ENCODE measurements at places on chromosomes 5 and 9.

DNA sequence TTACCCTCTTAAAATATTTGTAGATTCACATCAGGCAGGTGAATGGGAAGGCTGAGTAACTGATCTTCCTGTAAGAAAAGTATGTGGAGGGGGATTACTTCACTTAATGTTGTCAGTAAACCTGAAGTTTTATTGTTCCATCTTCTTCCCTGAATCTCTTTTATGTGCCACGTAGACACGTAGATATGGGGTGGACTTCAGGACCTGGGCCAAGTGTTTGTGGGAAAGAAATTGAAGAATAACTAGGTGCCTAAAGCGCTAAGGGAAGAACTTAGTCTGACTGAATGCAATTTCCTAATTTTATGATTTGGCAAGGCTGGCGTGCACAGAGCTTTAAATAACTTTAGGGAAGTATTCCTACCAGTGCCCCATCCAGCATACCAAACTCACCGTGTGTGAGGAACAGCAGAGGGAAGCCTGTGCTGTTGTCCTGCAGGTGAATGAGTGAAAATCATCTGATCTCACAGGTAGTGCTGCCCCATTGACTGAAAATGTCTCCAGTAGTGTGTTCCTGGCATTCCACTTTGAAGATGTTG, 323.4 kb downstream of the KDM4C start:
- no peak for DNase-seq

DNA sequence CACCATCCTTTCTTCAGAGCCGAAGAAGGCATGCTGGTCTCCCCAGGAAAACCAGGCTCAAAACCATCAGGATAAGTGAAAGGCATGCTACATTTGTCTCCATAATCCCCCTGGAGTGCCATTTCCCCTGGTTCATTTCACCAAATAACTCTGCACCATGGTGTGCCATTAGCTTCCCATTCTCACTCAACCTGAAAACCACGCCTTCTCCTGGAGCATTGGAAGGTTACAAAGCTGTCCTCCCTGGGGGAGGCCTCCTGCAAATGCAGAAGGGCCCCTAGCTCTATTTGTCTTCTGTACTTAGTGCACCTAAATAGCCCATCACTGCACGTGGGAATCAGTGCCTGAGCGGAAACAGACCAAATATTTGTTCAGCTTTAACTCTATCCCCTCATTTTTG, 90.2 kb upstream of the ICE1 start:
- DNase-seq: no peak

- DNase-seq: no peak
These were observed 566.6 kb downstream of the ZNF608 start for GRCh38 chr5:124179819-124180218.

DNA sequence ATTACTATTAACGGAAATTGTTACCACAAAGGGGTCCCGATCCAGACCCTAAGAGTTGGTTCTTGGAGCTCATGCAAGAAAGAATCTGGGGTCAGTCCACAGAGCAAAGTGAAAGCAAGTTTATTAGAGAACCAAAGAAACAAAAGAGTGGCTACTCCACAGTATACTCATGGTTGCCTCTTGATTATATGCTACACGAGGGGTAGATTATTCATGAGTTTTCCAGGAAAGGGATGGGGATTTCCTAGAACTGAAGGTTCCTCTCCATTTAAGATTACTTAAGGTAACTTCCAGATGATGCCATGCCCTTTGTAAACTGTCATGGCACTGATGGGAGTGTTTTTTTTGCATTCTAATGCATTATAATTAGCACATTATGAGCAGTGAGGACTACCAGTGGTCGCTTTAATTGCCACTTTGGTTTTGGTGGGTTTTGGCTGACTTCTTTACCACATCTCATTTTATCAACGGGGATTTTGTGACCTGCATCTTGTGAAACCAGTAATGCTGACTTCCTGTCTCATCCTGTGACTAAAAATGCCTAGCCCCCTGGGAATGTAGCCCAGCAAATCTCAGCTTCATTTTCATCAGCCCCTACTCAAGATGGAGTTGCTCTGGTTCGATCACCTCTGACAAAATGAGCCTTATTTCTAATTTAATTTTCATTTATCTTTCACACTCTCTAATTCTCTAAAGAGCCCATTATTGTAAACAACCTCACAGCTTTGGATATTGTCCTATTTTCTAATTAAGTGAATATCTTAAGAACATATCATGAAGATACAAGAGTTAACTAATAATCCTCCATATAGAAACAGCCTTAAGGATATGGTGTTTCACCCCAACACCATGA, 336.3 kb downstream of the RASEF start:
- DNase-seq: no peak

DNA sequence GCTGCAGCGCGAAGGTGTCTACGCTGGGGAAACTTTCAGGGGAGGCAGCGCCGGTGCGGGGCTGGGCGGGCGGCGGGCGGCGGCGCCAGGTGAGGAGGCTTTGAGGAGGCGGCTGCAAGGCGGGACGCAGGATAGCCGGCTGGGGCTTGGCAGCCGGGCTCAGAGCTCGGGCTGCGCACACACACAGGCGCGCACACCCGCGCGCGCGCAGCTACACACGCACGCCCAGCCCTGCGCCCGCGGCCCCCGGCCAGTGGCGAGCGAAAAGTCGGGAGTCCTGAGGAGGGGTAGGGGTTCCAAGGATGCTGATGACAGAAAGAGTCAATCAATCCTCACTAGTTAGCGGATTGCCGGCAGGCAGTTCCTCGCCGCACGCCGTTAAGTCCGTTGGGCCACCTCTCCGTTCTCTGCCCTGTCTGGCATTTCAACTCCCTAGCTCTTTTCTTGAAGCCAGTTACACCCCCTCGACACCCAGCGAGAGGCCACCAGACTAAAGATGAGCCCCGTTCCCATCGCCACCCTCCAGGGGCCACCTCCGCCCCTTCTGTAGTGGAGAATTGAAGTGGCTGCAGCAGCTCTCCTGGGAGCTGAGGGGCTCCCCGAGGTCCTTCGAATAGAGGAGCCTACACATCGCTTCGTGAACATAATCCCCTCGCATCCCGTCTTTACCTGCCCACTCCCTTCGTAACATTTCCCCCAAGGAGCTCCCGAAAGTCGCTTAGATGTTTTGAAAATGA, 1640.3 kb upstream of the C9orf72 start:
- no peak for DNase-seq

DNA sequence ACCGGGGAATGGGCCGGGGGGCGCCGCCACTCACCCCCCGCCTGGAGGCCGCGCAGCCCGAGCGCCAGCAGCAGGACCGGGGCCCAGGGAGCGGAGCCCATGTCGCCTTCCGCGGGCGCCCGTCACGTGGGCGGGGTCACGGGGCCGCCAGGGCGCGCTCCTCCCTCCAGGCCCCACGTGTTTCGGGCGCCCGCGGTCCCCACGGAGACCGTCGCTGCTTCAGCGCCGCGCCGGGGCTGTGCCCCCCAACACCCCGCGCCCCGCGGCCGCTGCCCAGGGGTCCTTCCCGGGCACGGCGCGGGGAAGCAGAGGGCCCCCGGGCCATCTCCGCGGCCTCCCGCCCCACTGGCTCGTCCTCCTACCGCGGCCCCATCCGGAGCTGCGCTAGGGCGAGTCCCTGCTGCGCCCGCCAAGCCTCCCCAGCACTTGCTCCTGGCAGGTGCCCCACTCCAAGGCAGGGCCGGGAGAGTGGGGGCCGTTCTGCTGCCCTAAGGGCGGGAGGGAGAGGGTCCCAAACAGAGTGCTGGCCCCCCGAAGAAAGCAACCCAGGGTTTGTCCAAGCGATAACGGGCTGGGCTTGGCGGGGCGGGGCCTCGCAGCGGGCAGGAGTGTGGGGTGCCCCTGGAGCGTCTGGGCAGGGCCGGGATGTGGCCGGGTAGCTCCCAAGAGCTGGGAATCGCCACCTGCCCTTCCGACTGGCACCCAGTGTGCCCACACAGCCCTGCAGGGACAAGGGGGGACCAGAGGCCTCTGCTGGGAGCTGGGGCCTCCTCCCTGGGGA, at the start of gene DPP7:
DPP7 (minus strand) TSS at position 121 of the 781 bp plus-strand sequence; CDS start at position 101, 20 bp downstream.
- DNase-seq: peak; percentile 83

- DNase-seq: no peak
These were observed 31.3 kb downstream of the ISOC1 start for GRCh38 chr5:129125819-129126218.

DNA sequence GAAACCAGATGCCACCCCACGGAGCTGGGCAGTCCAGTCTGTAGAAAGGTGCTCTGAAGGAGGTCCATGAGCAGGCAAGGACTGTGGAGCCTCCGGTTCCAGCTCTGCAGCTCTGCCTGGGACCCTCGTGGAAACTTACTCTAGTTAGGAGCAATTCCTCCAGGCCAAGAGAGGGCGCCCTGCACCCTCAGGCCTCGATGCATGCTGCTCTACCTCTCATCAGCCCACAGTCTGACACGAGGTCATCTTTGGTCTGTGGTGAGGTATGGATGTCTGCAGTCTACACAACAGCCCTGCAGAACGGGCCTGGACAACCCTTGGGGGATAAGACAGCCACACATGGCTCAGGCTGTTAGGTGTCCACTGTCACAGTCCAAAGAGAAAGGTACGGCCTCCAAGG, 50.6 kb upstream of the UBTD2 start:
- DNase-seq: no peak

DNA sequence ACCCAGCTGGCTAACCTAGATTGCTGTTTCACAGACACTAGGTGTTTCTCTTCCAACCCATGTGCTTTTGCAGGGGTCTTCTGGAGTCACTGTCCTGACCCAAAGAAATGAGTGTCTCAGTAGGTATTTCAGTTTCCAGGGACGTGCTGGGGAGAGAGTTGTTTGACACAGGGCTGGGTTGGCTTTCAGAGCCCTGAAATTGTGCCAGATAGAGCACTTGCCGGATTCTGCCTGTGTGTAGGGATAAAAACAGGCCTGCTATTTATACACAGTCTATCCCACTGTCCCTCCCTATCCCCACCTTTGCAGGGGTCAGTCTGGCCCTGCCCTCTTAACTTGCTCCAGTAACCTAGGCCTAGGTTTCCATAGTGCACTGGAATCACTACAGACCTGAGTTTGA, 957 bp upstream of the HBEGF start:
- DNase-seq: no peak

- no peak for DNase-seq
These were observed 177.5 kb upstream of the S1PR3 start for GRCh38 chr9:88813638-88814209.

DNA sequence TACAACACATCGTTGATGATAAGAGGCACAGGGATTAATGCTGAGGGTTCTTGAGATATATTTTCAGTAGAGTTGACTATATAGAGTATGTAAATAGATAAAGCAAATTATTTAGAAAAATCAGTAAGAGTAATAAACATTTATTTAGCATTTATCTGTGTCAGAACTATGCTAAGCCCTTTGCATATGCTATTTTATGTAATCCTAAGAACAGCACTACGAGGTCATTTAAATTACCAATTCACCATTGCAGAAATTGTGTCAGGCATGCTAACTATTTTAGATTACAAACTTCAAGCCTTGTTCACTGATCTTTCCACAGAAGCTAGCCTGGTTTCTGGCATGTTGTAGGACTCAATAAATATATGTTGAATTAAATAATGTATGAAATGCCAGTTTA, 20.4 kb upstream of the REEP2 start:
- no peak for DNase-seq

DNA sequence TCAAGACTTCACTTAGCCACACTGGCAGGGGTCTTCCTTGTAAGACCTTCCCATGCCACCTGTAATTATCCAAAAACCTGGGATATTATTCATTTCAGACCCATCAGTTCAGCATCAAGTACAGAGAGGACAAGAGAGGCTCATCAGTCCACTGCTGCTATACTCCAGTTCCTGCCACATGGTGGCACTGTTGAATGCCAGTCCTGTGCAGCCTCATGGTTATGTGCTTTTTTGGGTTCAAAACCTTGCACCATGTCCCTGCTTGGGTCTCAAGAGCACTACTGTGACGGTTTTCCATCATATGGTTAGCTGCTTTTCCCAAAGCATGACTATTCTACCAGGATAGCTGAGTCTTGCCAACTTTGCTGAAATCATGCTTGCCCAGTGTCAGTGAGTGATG, 8.5 kb downstream of the PTGS1 start:
- DNase-seq: no peak

- no peak for DNase-seq
These were observed 72.3 kb downstream of the PRRT1B start for GRCh38 chr9:131617611-131618010.

DNA sequence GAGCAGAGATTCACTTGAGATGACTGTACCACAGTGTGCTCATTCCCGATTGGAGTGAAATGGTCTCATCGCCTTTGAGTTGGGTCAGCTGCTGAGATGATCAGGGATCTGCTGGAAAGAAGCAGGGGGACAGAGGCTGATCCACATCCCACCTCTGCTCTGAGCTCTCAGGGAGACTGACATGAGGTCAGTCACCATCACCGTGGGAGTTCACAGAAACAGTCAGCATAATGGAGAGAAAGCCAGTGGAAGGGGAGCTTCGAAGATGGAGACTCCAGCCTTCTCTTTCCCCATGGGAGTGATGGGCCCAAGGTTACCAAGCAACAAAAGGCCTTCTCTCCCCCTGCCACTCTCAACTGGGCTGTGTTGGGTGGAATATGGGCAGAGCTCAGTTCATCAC, 276.4 kb downstream of the CDK5RAP2 start:
- DNase-seq: no peak

GRCh38 chr5:43389679-43390329, 22.4 kb downstream of the CCL28 start:
- DNase-seq: peak; percentile 47

GRCh38 chr9:36665387-36665786, 92.7 kb downstream of the MELK start:
- no peak for DNase-seq

GRCh38 chr9:35518981-35519679, 29.2 kb downstream of the RUSC2 start:
- DNase-seq: no peak

DNA sequence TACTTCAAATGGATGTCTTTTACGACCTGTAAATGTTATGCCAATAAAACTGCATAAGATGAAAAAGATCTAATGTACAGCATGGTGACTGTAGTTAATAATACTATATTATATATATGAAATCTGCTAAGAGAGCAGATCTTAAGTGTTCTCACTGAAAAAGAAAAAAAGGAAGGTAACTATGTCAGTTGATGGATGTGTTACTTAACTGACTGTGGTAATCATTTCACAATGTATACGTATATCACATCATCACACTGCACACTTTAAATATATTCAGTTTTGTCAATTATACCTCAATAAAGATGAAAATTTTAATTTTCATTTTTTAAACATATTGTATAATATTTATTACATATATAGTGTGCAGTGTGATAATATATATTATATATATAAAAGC, 31.9 kb downstream of the THBS4 start:
- DNase-seq: no peak

DNA sequence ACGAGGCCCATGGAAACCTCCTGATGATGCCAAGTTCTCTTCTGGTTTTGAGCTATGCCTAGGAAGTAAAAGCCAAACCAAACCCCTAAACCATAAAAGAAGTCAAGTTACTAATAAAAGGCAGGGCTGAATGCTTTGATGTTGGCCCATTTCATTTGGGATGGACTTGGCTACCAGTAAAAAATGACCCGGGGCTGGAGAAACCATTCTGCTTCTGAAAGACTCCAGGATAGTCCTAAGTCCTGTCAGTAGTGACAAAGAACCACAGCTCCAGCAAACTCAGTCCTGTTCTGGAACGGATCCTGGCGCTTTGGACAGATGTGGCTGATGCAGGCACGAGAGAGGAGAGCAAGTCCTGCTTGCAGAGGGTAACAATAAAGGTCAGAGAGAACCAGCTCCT, 68.6 kb downstream of the SH3PXD2B start:
- no peak for DNase-seq

GRCh38 chr5:120545951-120546350, 81.9 kb downstream of the PRR16 start:
- DNase-seq: no peak
